ENCODE measurements at places on chromosomes 12 and 14. TPM values are rescaled to one million over a fixed set of nuclear protein-coding genes. Genes with fewer than 3 reads are reported as not detected.

- DNase-seq = no peak
Observed at GRCh38 chr14:61451491-61451890, 130.1 kb downstream of the PRKCH start.

NOVA1 gene
- not detected for total RNA-seq

DNA sequence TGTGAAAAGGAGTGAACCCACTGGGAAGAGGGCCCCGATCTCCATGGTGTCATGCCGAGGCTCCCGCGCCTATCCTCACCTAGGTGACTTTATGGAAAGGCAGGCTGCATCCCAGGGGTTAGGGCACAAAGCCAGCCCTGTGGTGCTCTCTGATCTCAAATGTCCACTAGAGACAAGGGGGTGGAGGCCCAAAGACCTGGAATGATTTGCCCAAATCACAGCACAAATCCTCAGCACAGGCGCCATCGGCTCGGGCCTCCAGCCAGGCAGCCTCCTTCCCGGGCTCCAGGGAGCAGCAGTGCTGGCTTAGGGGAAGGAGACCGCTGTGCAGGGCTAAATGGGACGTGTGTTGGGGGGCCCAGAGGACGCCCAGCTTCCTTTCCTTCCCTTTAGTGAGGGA, 17.6 kb downstream of the CHGA start:
- no peak for DNase-seq

GOLGA5 gene
- 37.2 TPM for total RNA-seq

DNA sequence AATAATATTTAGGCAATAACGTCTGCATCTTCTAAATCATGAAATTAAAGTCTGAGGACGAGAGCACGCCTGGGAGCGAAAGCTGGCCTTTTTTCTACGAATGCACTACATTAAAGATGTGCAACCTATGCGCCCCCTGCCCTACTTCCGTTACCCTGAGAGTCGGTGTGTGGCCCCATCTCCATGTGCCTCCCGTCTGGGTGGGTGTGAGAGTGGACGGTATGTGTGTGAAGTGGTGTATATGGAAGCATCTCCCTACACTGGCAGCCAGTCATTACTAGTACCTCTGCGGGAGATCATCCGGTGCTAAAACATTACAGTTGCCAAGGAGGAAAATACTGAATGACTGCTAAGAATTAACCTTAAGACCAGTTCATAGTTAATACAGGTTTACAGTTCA, 19.3 kb downstream of the CKB start:
- no peak for DNase-seq

CMTM5 gene
- 0.60 TPM for total RNA-seq

TDP1 gene
- total RNA-seq = 48.7 TPM

GRCh38 chr14:104865081-104865630, at the start of gene CEP170B:
Gene CEP170B, plus strand, starts transcription at chr14:104865268. Its CDS starts 3,183 bp downstream, at chr14:104868451.
- peak; percentile 45 for DNase-seq

PUS1 gene
- total RNA-seq = 9.5 TPM

DNA sequence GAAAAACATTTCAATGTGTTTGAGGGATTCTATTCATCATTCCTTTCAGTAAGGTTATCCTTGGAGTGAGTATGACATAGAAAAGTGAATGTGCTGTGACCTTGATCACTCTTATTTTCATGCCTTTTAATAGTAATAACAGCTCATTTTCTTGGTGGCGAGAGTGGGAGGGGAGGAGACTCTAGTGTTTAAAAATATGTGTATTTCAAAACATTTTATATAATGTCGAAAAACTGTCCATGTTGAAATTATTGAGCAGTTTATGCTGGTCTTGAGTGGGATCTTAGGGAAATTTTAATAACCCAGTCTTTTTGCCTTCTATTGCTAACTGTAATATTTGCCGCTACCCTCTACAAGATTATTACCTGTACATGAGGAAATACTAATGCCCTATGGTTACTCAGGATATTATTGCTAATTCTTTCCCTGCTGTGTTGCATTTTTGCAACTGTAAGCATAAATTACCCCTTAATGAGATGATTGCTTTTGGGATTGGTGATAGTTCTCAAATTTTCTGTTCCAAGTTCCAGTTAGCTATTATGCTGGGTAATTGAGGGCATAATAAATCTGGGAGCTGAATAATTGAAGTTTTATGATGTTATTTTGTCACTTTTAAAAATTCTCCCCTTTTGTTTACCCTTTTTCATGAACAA, 21.9 kb downstream of the ATF7IP start:
- no peak for DNase-seq
